CD4-positive, alpha-beta T cell treated with Interleukin-17A for 4 hours (primary cell): ENCODE measurements at places on chromosomes 1 and 21.

DNA sequence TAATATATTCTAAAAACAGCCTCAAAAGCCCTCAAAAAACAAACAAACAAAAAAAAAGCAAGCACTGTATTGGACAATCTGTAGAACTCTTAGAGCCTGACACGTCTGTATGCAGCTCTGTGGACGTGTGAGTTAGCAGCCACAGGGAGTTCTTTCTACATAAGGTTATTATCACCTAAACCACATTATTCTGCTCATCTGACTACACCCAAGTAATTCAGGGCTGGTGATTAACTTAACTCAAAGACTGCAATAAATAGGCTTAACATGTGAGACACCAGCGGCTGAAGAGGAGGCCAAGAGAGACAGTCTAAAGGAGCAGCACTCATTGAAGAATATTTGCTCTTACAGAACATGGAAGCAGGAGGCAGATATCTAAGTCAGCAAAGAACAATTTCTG lies 316.0 kb downstream of the VAV3 start:
- DNase-seq: no peak

DNA sequence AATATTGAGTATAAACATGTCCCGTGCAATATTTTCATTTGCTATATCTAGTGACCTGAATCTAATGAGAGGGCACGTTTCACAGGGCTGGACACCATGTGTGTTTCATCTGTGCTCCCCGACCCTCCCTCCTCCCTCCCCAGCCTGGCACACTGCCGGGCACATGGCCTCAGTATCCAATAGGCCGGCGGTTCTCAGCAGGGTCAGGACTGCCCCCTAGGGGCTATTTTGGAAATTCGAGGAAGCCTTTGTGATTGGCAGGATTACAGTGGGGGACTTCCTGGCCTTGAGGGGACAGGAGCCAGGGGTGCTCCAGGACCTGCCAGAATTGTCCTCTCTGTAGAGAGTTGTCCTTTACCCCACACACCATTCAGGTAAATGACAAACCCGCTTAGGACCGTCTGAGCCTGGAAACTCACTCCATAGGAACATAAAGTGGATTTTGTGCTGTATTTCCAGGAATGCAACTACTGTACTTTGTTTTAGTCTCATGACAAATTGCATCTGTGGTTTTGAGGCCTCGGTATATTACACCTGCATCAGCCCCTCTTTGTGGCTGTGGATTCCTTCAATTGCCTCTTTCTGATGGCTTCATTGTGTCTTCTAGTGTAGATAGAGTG lies 109.5 kb upstream of the SIM2 start:
- peak; percentile 15 for DNase-seq

GRCh38 chr1:48246727-48247126 lies 24.2 kb downstream of the SLC5A9 start:
- DNase-seq: no peak

DNA sequence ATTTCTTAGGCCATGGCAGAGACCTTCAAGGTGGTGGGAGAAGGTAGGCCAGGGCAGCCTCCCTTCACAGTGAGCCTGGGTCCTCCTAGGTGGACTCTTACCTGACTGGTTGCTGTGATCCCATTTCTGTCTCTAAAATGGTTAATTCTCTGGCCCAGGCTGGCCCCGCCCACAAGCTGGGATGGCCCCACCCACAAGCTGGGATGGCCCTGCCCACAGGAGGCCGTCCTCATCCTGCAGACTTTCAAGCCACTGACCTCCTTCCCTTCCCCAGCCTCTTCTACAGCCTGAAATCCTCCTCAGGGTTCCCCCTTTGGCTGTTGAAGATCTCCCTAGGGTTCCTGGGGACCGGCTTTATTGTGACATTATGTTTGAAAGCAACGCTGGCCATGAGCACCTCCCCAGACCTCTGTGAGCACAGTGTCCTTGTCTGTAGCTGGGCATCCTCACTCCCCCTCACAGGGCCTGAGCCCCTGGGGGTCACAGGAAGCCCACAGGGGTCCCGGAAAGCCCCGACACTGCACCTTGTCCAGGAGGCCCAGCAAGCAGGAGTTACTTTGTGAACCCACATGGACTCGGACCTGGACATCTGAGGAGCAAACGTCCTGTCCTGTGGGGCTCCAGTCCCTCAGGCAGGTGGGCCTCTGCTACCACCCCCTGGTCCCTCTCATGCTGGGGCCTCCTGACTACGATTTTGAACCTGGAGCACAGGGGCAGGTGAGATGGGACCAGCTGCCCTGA lies 621.7 kb downstream of the MATN1 start:
- DNase-seq: no peak
